T-helper 2 cell treated with Interferon-gamma antibody and Interleukin-4, amounts not matched to agents 100 ng/mL and 5 ng/mL, for 36 hours (primary cell): ENCODE measurements at places on chromosomes 7 and 10. TPM values are rescaled to one million over a fixed set of nuclear protein-coding genes. Genes with fewer than 3 reads are reported as not detected.

CYP26A1 gene
- not detected in 2 replicates for total RNA-seq

NANOS1 gene
- 0.20 and 0.34 TPM in 2 replicates for total RNA-seq

PRKAG2 gene
- 15.7 and 17.3 TPM in 2 replicates for total RNA-seq

LRIT2 gene
- total RNA-seq, result not detected in 2 replicates

PODXL gene
- 1.5 TPM in 2 replicates for total RNA-seq

ITPRID1 gene
- total RNA-seq, result not detected in 2 replicates

CHST3 gene
- 0.02 and 0.05 TPM in 2 replicates for total RNA-seq

TUBB8 gene
- total RNA-seq, result not detected in 2 replicates

PEX1 gene
- total RNA-seq, result 13.5 and 14.0 TPM in 2 replicates

FKBP9 gene
- 0.91 and 1.3 TPM in 2 replicates for total RNA-seq

CYP3A7 gene
- not detected in 2 replicates for total RNA-seq

CYREN gene
- 40.3 and 44.1 TPM in 2 replicates for total RNA-seq
